T-helper 2 cell treated with Interferon-gamma antibody and Interleukin-4, amounts not matched to agents 100 ng/mL and 5 ng/mL, for 36 hours (primary cell): ENCODE measurements at places on chromosomes 7 and 10. TPM values are rescaled to one million over a fixed set of nuclear protein-coding genes. Genes with fewer than 3 reads are reported as not detected.

Gene PPP1R3C
- not detected in 2 replicates for total RNA-seq

Gene AGBL3
- 1.6 and 2.6 TPM in 2 replicates for total RNA-seq

Gene LEP
- not detected in 2 replicates for total RNA-seq

Gene VGF
- total RNA-seq, result 0.23 and 0.34 TPM in 2 replicates

Gene NACAD
- 0.02 TPM in 1 of 2 replicates, not detected in the other for total RNA-seq
